ENCODE measurements at places on chromosomes 1 and 21. TPM values are rescaled to one million over a fixed set of nuclear protein-coding genes. Genes with fewer than 3 reads are reported as not detected.

- no peaks in the 10 kb centered on the region for H3K27me3 ChIP-seq
- no peak overlapping the region for H3K27ac ChIP-seq
- no peaks in the 10 kb centered on the region for H3K36me3 ChIP-seq
- H3K4me1 ChIP-seq, result no peaks in the 10 kb centered on the region
Measured at GRCh38 chr1:59487335-59488031, 190.6 kb downstream of the FGGY start.

GRCh38 chr1:111290630-111291029 lies at the start of gene CHIA:
TSS of gene CHIA (plus strand) at chr1:111290851. CDS start at chr1:111310468, 19,617 bp downstream.
- H3K36me3 ChIP-seq, result no peaks in the 10 kb centered on the region
- H3K27ac ChIP-seq, result no peak within 1 kb of the TSS
- no peak for DNase-seq
- H3K4me3 ChIP-seq, result no peak within 1 kb of the TSS
- H3K4me1 ChIP-seq, result peaks cover 5% of the 10 kb centered on the region

DNA sequence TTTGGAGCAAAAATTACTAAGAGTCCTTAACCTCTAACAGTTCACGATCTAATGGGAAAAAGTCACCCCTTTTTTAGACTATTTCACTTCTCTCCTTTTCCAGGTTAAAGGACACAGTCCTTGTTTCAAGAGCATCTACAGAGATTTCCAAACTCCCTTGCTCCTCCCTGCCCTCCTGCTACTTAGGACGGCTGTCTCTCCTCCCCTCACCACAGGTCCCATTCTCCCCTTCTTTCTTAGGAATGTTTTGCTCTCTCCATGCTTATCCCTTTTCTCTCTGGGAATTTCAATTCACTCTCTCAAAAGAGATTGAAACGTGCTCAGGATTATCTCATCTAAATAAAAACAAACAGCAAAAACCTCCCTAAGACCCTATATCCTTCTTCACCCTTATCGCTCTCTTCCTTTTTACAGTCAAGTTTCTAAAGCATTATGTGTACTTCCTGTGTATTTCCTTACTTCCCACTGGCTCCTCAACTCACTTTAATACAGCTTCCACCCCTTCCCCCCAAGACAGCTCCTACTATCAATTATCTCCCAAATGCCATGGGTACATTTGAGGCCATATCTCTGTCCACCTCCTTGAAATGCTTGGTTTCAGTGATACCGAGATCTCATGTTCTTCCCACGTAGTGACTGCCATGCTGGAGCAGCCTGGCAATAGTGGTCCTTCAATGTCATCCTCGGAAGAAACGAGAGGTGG lies 43.2 kb upstream of the ZNF281 start:
- H3K4me1 ChIP-seq, result no peaks in the 10 kb centered on the region
- no peak for DNase-seq
- H3K27ac ChIP-seq, result no peak overlapping the region
- no peak overlapping the region for H3K4me3 ChIP-seq
- no peaks in the 10 kb centered on the region for H3K36me3 ChIP-seq

DNA sequence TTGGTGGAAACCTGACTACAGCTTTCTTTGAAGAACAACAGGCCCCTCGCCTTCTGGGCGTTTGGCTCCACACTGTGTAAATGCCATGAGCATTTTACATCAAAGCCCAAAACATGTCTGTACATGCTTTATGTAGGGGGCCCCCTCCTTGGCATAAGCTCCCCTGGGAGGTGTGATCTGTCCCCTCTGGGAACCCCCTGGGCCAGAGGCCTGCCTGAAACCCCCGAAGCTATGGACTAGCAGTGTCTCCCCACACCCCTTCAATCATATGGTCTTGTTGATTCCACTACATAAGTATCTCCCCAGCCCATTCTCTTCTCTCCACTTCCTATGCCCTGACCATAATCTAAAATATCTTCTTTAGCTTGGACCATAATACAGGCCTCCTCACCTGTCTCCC lies 241.5 kb downstream of the C1orf94 start:
- no peak overlapping the region for H3K27ac ChIP-seq
- no peaks in the 10 kb centered on the region for H3K36me3 ChIP-seq
- no peak for DNase-seq
- no peaks in the 10 kb centered on the region for H3K4me1 ChIP-seq
- H3K4me3 ChIP-seq, result no peak overlapping the region
- no peaks in the 10 kb centered on the region for H3K27me3 ChIP-seq

DNA sequence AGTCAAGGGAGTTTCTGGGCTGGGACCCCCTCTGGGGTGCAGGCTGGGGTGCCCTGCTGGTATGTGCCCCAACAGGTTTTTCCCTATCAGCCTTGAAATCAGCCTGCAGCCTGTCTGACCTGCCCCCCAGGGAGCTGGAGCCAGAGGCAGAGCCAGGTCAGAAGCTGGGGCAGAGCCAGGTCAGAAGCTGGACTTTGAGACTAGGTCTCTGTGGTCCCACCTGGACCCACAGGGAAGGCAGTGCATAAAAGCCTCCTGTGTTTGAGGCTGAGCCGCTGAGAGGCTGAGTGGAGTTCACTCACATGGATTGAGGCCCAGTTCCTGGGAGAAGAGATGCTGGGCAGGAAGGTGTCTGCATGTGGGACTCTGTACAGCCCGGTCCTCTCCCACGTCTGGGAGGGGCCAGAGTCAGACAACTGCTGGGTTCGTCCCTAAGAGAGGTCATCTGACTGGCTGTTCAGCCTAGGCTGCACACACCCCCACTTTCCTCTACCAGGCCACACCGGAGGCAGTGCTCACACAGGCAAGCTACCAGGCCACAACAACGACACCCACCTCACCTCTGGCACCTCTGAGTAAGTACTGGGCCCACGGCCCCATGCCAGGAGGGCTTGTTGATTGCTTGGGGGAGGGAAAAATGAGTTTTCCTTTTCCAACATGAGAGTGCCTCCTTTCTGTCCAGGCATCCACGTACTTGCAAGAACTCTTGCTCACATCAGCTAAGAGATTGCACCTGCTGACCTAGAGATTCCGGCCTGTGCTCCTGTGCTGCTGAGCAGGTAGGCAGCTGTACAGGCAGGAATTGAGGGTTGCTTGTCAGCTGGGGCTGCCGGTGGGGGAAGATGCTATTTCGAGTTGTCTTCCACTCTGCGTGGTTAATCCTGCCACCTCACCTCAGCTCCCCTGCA lies at the start of gene ANXA9:
ANXA9 (plus strand) TSS at position 488 of the 908 bp plus-strand sequence. CDS start 814 bp downstream, outside the sequence.
- H3K36me3 ChIP-seq, result no peaks in the 10 kb centered on the region
- H3K4me1 ChIP-seq, result peaks cover 43% of the 10 kb centered on the region
- peak; percentile 57 for DNase-seq
- no peaks in the 10 kb centered on the region for H3K27me3 ChIP-seq
- no peak within 1 kb of the TSS for H3K4me3 ChIP-seq

- H3K4me3 ChIP-seq, result peak overlapping the region; percentile 51
- peak overlapping the region; percentile 98 for H3K27ac ChIP-seq
- H3K27me3 ChIP-seq, result no peaks in the 10 kb centered on the region
- DNase-seq, result peak; percentile 88
Measured at GRCh38 chr1:27366113-27366410, 699 bp downstream of the MAP3K6 start.

DNA sequence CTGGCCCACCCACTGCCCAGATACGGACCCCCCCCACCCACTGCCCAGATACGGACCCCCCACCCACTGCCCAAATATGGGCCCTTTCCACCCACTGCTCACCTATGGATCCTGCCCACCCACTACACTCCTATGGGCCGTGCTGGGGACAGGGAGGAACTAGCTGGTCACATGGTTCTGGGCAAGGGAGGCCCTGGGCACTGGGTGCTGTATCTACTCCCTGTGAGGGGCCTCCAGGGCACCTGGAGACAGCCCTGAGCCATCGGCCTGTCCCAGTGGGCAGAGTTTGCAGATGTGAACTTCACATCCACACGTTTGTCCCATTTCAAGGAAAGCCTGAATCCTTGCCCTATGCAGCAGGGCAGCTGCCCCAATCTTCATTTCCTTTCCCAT lies 71.4 kb upstream of the COL6A1 start:
- H3K27me3 ChIP-seq, result no peaks in the 10 kb centered on the region
- H3K27ac ChIP-seq, result no peak overlapping the region
- H3K4me1 ChIP-seq, result no peaks in the 10 kb centered on the region
- H3K4me3 ChIP-seq, result no peak overlapping the region

- H3K27me3 ChIP-seq, result no peaks in the 10 kb centered on the region
- H3K4me1 ChIP-seq, result no peaks in the 10 kb centered on the region
- H3K27ac ChIP-seq, result no peak overlapping the region
- H3K4me3 ChIP-seq, result no peak overlapping the region
Measured at GRCh38 chr1:80047791-80048190, 1041.3 kb upstream of the ADGRL4 start.

DNA sequence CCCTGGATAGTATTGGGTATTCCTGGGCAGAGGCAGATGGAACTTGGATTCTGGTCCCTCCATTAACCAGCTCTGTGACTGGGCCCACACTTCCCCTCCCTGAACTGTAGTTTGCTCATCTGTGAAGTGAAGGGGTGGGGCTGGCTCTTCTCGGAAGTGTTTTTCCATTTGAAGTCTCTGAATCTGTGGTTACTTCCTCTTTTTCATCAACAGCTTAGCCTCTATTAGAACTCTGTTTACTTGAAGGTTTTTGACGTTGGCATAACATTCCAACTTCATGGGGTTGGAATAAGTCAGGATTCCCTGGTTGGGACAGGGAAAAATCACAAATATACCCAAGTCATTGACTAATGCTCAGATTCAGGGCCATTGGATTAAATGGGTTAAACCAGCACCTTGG lies 3.6 kb downstream of the KIAA0040 start:
- peaks cover 72% of the 10 kb centered on the region for H3K4me1 ChIP-seq
- peak; percentile 74 for DNase-seq
- no peaks in the 10 kb centered on the region for H3K36me3 ChIP-seq

- no peak for DNase-seq
- peaks cover 14% of the 10 kb centered on the region for H3K36me3 ChIP-seq
- H3K27ac ChIP-seq, result no peak overlapping the region
- no peak overlapping the region for H3K4me3 ChIP-seq
Measured at GRCh38 chr1:56534130-56534651, 45.2 kb downstream of the PLPP3 start.

- no peak overlapping the region for H3K4me3 ChIP-seq
- H3K27ac ChIP-seq, result no peak overlapping the region
- H3K36me3 ChIP-seq, result no peaks in the 10 kb centered on the region
- no peak for DNase-seq
- no peaks in the 10 kb centered on the region for H3K27me3 ChIP-seq
Measured at GRCh38 chr1:199762572-199762971, 264.9 kb upstream of the NR5A2 start.

- peaks cover 24% of the 10 kb centered on the region for H3K4me1 ChIP-seq
- no peak for DNase-seq
- H3K4me3 ChIP-seq, result no peak overlapping the region
- no peaks in the 10 kb centered on the region for H3K36me3 ChIP-seq
- H3K27ac ChIP-seq, result no peak overlapping the region
Measured at GRCh38 chr1:155022136-155022926, 11.2 kb downstream of the DCST2 start.

GRCh38 chr1:234683127-234683860 lies 73.3 kb upstream of the IRF2BP2 start:
- peak overlapping the region; percentile 35 for H3K27ac ChIP-seq
- H3K4me1 ChIP-seq, result peaks cover 12% of the 10 kb centered on the region
- no peak for DNase-seq
- no peaks in the 10 kb centered on the region for H3K36me3 ChIP-seq
- no peaks in the 10 kb centered on the region for H3K27me3 ChIP-seq

- H3K36me3 ChIP-seq, result no peaks in the 10 kb centered on the region
- no peak for DNase-seq
- H3K4me3 ChIP-seq, result no peak overlapping the region
- H3K4me1 ChIP-seq, result no peaks in the 10 kb centered on the region
- no peak overlapping the region for H3K27ac ChIP-seq
Measured at GRCh38 chr1:192153276-192153675, 5.0 kb upstream of the RGS18 start.

GRCh38 chr1:151739590-151740355 lies 18.5 kb downstream of the RIIAD1 start:
- no peak overlapping the region for H3K4me3 ChIP-seq
- no peaks in the 10 kb centered on the region for H3K27me3 ChIP-seq
- no peaks in the 10 kb centered on the region for H3K36me3 ChIP-seq
- no peaks in the 10 kb centered on the region for H3K4me1 ChIP-seq
- DNase-seq, result no peak

- no peak overlapping the region for H3K27ac ChIP-seq
- H3K36me3 ChIP-seq, result no peaks in the 10 kb centered on the region
- no peak overlapping the region for H3K4me3 ChIP-seq
- no peak for DNase-seq
Measured at GRCh38 chr21:38777531-38777930, 28.2 kb upstream of the ETS2 start.

- H3K27me3 ChIP-seq, result no peaks in the 10 kb centered on the region
- no peaks in the 10 kb centered on the region for H3K4me1 ChIP-seq
- no peak overlapping the region for H3K27ac ChIP-seq
- DNase-seq, result no peak
- no peak overlapping the region for H3K4me3 ChIP-seq
Measured at GRCh38 chr21:44397431-44398031, 44.1 kb downstream of the TRPM2 start.

DNA sequence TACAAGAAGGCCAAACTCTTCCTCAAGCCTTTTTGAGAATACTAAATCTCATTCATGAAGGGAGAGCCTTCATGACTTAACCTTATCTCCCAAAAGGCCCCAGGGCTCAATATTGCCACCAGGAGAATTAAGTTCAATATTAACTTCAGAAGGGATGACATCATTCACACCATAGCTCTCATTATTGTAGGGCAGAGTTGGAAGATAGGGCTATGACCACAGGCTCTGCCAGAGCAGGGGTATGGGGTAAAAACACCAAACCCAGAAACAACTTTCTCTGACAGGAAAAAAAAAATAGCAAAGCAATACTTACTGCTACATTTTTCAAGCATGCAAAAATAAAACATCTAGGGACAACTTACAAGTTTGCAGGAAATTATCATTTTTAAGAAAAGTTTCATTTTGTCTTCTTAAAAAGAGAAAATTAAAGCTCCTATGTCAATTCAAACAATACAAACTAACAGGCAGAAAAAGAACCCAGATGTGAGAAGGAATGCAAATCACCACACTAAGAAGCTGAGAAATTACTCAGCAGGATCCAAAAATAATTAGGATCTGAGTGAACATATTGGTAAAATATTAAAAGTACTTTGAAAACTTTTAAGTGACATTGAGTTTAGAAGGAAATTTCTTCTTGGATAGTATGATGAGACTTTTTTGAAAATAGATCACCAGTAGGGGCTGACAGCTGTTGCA lies 1156.5 kb downstream of the NCAM2 start:
- H3K27ac ChIP-seq, result no peak overlapping the region
- H3K4me1 ChIP-seq, result no peaks in the 10 kb centered on the region
- DNase-seq, result no peak
- no peak overlapping the region for H3K4me3 ChIP-seq
- H3K27me3 ChIP-seq, result no peaks in the 10 kb centered on the region
- no peaks in the 10 kb centered on the region for H3K36me3 ChIP-seq

E2F2 gene
- 1.9 TPM for total RNA-seq

CFAP45 gene
- 8.9 TPM for total RNA-seq

CNIH3 gene
- 2.3 TPM for total RNA-seq

PEX11B gene
- 15.2 TPM for total RNA-seq

ANGPTL3 gene
- total RNA-seq, result not detected

SRM gene
- 26.1 TPM for total RNA-seq

F5 gene
- 2.0 TPM for total RNA-seq
